ENCODE measurements at places on chromosomes 5 and 9. TPM values are rescaled to one million over a fixed set of nuclear protein-coding genes. Genes with fewer than 3 reads are reported as not detected.

GRCh38 chr5:153718713-153719112 is 228.2 kb downstream of the GRIA1 start:
- DNase-seq, result no peak

The KIAA0825 gene
- 4.5 TPM for total RNA-seq

The TEX48 gene
- total RNA-seq, result not detected

The OBP2B gene
- total RNA-seq, result not detected

The SELENOP gene
- 6,524 TPM for total RNA-seq

The SPATA31C1 gene
- total RNA-seq, result not detected

The FOXD4L5 gene
- 0.04 TPM for total RNA-seq

The ADRA1B gene
- 2.6 TPM for total RNA-seq

All from hepatocyte (in vitro differentiated cells).